Stimulated activated CD4-positive, alpha-beta T cell treated with anti-CD3 and anti-CD28 coated beads, Interleukin-1b, Interleukin-23, amount 100 ng/mL, for 1 hour (primary cell): ENCODE measurements at places on chromosomes 5 and 9.

DNA sequence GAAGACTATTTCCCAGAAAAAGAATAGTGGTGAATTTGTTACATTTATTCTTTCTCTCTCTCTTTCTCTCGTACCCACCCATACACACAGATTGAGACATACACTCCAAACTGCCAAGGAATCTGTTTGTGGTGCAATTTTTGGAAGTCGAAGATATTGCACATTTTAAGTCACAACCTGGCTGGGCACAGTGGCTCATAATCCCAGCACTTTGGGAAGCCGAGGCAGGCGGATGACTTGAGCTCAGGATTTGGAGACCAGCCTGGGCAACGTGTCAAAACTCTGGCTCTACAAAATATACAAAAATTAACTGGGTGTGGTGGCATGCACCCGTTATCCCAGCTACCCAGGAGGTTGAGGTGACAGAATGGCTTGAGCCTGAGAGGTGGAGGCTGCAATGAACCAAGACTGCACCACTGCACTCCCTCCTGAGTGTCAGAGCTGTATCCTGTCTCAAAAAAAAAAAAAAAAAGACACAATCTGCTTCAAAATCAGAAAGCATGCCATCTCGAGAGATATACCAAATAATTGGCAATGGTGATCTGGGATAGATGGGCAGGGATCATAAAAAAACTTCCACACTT lies 19.2 kb upstream of the PLIN2 start:
- DNase-seq: no peak

- no peak for DNase-seq
These were observed 19.2 kb downstream of the COL15A1 start for GRCh38 chr9:98962861-98963260.

DNA sequence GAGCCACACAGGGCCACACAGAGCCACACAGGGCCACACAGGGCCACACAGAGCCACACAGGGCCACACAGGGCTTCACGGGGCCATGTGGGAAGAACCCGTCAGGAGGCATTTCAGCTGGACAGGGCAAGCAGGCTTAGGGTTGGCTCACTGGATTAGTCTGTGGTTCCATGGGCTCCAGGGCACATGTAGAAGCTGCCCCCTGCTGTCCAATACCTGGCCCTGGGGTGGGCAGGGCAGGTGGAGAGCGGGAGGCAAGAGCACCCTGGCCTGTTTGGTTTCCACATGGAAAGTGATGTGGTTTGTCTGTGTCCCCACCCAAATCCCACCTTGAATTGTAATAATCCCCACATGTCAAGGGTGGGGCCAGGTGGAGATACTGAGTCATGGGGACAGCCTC lies 16.4 kb upstream of the LPCAT1 start:
- DNase-seq: no peak

- no peak for DNase-seq
These were observed 59.2 kb downstream of the CDH18 start for GRCh38 chr5:19928562-19929421.

DNA sequence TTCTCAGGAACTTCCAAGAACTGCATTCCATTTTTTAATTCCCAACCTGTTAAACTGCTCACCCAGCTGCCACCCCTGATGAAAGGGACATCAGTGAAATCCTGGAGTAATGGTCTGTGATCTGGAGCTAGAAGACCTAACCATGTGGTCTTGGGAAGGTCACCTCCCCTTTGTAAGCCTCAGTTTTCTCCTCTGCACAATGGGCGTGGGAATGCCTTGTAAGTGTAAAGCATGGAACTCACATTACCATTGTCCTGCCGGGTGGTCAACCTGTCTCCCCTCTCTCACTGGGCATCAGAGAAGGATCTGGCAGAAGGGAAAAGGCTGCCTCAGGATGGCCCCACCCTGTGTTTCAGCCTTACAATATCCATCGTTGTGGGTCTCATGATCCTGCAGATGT lies 15.3 kb upstream of the CCDC180 start:
- no peak for DNase-seq

DNA sequence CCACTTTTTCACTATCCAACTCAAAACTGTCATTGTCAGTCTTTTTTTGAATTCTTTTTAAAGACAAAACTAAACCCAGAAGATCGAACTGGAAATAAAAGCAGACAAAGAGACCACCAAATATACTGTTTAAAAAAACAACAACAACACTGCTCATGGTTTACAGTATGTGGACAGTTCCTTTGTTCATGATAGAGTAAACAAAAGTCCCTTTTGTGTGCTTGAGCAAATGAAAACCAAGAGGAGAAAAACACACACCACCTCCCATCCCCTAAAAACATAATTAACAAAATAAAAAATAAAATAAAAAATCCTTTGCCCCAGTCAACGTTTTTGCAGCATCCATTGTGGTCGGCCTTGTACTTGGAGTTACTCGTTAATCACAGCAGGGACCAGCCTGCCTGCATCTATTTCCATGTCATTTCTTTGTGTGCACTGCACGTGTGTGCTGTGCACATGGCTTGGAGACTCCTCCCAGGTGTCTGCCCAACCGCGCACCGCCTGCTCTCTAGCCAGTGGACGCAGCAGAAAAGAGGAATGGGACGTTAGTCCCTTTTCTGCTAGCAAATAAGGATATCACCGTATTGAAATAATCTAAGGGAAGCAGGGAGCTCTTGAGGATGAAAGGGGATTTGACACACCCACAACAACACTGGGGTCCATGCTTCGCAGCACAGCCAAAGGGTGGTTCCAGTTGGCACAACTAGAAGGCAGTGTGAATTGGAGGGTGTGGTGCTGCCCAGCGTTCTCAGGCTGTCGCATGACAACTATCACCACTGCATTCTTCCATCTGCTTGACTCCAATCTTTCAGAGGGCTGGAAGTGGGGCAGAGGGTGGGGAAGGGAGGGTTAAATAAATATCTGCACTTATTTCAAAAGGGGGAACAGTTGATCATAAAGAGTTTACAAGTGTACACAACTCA lies 130.0 kb downstream of the SEMA6A start:
- DNase-seq: no peak

DNA sequence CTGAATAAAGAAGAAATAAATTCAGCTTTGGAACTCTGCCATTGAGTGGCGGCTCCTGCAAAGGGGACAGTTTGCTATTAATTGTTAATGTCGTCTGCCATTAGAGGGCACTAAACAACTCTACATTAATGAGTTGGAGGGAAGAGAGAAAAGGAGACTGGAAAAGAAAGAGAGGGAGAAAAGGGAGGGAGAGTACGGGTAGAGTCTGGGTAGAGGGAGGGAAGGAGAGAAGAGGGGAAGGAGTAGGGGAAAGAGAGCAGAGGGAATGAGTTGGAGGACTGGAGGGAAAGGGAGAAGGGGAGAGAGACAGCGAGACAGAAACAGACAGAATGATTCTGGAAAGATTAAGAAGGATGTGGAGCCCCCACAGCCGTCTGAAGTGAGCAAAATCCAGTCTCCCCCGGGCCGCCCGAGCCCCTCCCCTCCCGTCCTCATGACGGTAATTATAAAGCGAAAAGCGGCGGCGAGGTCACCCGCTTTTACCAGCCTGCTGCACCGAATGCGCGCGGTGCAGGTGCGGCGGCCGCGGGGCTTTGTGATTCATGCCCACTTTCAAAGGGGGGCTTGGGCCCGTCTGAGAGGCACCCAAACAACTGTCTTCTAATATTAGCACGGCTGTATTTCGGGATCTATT lies 1.9 kb upstream of the FST start:
- no peak for DNase-seq

GRCh38 chr5:19880458-19880857 lies 107.5 kb downstream of the CDH18 start:
- DNase-seq: no peak

GRCh38 chr9:37929441-37929895 lies 25.5 kb upstream of the SLC25A51 start:
- no peak for DNase-seq

DNA sequence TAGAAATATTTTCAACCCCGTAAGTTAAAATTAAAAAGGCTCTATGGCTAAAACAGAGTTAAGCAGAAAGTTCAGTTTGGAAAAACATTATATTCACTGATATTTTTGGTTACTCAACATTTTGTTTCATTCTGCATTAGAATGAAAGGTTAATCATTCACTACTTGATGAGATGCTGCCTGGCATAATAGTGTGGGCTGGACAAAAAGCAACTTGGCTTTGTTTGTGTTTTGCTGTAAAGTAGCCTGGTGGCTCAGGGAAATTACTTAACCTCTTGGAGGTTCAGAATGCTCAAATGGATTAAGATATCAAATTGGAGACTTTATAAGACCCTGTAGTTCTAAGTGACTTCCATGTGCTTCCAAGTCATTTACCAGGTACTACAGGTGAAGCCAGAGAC lies 367.4 kb upstream of the TRPC7 start:
- no peak for DNase-seq

- no peak for DNase-seq
These were observed 158.2 kb downstream of the SPOCK1 start for GRCh38 chr5:137340881-137341280.

GRCh38 chr5:10760096-10760920 lies 726 bp downstream of the DAP start:
- DNase-seq: peak; percentile 6

- DNase-seq: no peak
These were observed 14.4 kb downstream of the CARD19 start for GRCh38 chr9:93110311-93110855.

DNA sequence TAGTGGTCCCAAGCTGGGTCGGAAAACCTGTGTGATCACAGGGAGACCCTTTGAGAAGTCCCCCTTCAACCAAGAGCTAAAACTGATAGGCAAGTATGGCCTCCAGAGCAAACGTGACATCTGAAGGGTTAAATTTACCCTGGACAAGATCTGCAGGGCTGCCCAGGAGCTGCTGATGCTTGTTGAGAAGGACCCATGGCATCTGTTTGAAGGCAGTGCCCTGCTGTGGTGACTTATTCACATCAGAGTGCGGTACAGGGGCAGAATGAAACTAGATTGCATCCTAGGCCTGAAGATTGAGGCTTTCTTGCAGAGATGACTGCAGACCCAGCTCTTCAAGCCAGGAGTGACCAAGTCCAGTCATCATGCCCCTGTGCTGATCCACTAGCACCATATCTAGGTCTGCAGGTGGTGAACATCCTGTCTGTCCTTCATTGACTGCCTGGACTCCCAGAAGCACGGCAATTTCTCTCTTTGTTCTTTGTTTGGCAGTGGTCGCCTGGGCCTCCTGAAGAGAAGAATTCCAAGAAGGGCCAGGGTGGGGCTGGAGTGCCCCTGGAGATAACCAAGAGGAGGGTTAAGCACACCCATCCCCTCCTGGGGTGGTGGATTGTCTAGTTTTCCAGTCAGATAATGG lies 25.7 kb upstream of the CHD1 start:
- DNase-seq: no peak

DNA sequence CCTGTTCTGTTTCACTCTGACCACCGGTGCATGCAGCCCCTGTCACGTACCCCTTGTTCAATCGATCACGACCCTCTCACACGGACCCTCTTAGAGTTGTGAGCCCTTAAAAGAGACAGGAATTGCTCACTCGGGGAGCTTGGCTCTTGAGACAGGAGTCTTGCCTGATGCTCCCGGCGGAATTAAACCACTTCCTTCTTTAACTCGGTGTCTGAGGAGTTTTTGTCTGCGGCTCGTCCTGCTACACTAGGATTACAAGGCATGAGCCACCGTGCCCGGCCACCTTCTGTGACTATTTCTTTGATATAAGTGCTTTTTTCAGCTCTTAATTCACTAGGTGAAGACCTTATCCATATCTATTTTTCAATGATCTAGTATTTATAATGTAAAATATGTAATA lies 167.5 kb downstream of the TTC39B start:
- DNase-seq: no peak

- DNase-seq: no peak
These were observed 48.3 kb upstream of the EXOC3 start for GRCh38 chr5:394671-395155.

GRCh38 chr9:74497748-74498620 lies 849 bp downstream of the RORB start:
- no peak for DNase-seq

- DNase-seq: no peak
These were observed 13.6 kb downstream of the OTULINL start for GRCh38 chr5:14595189-14595588.

DNA sequence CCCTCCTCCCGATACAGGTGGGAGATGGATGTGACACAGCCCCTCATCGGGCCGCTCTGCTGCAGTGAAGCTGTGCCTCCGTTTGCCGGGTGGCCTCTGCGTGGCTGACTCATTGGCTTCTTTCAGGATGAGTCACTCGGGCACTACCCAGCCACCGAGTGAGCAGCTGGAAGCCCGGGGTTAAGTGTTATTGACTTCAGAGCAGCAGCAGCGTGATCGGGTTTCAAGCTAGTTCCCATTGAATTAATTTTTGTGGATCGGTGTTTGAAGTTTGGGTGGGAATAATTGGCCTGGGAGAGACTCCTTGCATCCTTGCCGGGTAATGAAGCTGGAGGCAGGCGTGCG lies 266.4 kb upstream of the IRX4 start:
- DNase-seq: no peak

DNA sequence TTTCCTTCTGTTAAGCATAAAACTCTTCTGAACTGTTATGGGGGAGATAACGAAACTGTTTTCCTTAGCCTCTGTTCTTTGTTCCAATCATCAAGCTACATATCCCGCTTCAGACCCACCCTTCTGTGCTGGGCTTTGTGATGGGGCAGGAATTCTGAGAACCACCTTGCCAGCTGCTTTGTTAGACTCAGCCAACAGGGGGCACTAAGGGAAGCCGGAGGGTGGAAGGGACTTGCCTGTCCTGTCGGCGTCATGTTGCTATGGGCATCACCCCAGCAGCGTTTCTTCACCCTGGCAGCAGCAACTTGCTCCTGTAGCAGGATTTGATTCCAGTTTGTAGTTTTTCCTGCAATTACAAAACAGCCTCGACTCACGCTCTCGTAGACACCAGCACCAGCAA lies 169.1 kb downstream of the CAAP1 start:
- DNase-seq: no peak
